CD4-positive, alpha-beta T cell treated with Interleukin-4 for 1 hour (primary cell): ENCODE measurements at places on chromosomes 12 and 14.

DNA sequence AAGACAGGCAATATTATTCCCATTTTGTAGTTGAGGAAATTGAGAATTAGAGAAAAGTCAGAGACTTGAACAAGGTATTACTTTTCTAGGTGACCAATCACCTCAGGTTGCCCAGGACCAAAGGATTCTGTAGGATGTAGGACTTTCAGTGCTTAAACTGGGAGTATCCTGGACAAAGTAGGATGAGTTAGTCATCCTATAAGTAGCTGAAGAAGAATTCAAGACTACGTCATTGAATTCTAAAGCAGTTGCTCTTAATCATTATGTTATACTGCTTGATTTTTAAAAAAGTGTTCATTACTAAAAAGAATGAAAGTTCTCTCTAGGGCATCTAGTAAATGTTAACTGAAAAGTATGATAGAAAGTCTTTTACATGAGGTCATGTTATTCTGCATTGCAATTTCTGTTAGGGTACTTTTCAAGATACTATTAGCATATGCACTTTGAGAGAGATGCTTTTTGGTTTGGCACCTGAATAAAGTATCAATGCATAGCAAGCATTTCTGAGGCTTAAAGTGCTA lies 101.7 kb downstream of the RTN1 start:
- no peak for DNase-seq

GRCh38 chr12:112815589-112816321 lies 24.2 kb downstream of the RPH3A start:
- DNase-seq = no peak

- no peak for DNase-seq
Measured at GRCh38 chr14:86541972-86542371, 1012.0 kb downstream of the FLRT2 start.

GRCh38 chr12:19198272-19198671 lies 68.7 kb downstream of the PLEKHA5 start:
- no peak for DNase-seq

DNA sequence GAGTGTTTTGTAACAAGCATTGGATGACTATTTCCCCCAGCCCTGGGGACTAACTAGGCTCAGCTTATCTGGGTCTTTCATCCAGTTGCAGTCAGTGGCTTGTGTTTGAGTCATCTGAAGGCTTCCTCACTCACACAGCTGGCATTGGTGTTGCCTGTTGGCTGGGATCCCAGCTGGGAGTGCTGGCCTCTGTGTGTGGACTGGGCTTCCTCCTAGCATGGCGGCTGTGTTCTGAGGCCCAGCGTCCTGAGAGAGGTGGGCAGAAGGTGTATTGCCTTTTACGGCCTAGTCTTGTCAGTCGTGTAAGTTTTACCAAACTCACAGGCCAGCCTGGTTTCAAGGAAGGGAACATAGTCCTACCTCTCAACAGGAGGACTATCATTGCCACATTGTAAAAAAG lies 28.3 kb upstream of the PPP2R5C start:
- no peak for DNase-seq

GRCh38 chr14:53161758-53162435 lies 8.8 kb upstream of the DDHD1 start:
- no peak for DNase-seq

- no peak for DNase-seq
Measured at GRCh38 chr12:50282721-50283228, 545 bp downstream of the LIMA1 start.

- no peak for DNase-seq
Measured at GRCh38 chr14:60233251-60233650, 15.8 kb upstream of the PPM1A start.

- DNase-seq = no peak
Measured at GRCh38 chr14:35297706-35298105, 5.5 kb downstream of the PSMA6 start.

- DNase-seq = no peak
Measured at GRCh38 chr12:116476227-116476822, 82.9 kb upstream of the MAP1LC3B2 start.

DNA sequence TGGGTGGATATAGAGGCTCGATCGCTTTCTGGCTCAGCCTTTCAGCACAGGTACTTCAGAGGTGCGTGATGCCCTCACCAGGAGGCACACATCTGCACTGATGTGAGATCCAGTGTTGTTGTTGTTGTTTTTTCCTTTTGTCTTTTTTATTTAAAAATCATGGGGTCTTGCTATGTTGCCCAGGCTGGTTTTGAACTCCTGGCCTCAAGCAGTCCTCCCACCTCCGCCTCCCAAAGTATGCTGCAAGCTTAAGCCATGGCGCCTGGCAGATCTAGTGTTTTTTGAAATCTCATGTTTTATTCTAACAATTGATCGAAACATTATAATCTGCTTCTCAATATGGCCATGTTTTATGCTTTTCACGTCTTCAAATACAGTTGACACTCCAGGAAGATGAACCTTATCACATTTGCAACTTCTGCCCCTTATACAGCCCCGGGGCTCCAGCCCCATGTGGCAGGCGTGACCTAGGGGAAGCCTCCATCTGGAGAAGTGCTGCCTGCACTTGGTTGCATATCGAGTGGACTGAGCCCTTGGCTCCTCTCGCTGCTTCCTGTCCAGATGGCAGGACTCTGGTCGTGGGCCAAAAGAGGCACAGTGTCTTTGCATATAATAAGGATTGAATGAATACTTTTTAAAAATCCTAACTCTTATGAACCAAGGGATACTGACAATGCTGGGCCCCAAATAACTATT lies 71.7 kb downstream of the TRAF3 start:
- DNase-seq = no peak
